Epithelial cell of esophagus (primary cell): ENCODE measurements at places on chromosomes 6 and 20.

DNA sequence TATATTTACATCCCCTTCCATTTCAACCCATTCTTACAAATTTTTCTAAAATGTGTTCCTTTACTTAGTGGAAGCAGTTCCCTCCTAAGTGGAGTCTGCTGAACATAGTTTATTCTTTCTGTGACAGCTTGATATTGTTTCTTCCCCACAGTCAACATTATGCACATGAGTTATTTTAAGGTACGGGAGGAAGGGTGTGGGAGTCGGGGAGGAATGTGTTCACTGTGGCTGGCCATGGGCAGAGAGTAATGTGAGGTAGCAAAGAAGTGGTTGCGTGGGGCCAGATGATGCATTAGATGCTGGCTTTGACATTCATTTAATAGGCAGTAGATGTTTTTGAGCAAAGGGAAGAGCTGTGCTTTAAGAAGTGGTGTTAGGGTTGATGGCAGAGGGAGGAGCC, 98.5 kb downstream of the ARMC2 start:
- peak; percentile 33 for DNase-seq

DNA sequence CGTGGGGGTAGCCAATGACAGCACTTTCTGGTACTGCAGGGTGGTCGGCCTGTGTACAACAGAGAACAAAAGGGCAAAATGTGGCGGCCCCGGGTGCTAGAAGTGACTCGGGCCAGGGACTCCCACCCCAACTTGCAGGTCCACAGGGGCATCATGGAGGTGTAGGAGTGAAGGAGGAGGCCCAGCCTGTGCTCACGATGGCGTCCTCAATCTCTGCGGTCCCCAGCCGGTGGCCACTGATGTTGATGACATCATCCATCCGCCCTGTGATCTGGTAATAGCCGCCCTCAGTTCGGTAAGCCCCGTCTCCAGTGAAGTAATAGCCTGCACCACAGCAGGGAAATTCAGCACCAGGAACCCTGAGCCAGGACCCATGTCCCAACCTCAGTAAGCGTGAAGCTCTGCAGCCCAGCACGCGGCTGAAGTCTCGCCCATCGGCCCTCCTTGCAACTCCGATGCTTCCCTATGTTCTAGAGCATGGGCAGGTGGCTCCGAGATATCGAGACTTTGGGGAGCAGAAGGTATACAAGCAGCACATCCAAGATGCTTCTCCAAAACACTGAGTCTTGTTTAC, 20.2 kb upstream of the APMAP start:
- no peak for DNase-seq

DNA sequence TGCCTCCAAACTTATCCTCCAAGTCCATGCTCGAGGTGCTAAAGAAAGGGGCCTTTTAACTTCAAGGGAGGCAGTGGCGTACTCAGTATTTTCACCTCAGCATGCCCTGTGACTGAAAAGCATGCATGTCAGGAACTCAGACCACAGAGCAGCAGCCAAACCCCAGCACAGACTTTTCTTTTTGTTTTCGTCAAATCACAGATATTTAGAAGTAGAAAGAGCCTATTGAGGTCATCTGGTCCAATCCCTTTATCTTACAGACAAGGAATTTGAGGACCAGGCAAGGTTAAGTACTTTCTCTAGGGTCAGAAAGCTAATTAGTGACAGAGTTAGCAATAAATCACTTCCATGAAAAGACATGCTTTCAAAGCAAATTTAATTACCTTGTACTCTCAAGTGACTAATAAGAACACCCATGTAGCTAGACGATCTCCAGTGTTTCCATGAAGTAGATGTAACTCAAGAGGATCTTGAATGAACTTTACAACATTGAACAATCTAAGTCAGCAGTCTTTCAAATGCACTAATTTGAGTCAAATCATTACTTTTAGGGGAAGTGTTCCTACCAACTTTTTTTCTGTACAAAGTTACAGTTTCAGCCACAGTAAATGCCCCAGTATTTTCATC, 35.9 kb downstream of the MOXD1 start:
- no peak for DNase-seq

GRCh38 chr20:39282619-39283092, 320.5 kb downstream of the DHX35 start:
- no peak for DNase-seq

GRCh38 chr6:73796881-73797280, 100.9 kb downstream of the CD109 start:
- no peak for DNase-seq

DNA sequence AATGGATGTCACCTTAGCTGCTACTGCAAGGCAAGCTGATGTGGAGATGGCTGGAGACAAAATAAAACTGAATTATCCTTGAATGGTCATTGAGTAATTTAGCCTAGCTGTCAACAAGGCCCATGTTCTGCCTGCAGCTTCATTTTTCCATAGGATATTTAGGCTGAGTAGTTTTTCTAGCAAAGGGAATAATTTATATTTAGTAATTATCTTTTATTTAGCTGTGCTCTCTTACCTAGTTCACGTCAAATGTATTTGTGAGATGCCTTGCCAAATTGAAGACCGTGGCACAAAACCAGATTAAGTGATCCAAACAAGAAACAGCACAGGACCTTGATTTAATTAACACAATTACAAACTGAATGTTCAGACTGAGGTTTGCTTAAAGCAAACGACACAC, 77.4 kb upstream of the CEP162 start:
- no peak for DNase-seq

DNA sequence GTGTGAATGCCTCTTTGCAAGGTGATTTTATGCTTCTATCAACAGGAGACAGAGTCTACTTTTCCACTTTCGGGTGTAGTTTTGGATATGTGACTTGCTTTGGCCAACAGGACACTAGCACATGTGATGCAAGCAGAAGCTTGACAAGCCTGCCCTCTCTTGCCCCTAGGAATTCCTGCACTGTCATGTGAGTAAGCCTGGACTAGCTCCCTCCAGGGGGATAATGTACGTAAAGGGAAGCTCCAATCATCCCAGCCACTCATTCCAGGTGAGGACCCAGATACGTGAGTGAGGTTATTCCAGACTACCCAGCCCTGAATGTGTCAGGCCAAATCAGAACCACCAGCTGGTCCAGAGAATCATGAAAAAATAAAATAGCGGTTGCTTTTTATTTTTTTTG, 33.3 kb downstream of the BEND3 start:
- DNase-seq = peak; percentile 74

DNA sequence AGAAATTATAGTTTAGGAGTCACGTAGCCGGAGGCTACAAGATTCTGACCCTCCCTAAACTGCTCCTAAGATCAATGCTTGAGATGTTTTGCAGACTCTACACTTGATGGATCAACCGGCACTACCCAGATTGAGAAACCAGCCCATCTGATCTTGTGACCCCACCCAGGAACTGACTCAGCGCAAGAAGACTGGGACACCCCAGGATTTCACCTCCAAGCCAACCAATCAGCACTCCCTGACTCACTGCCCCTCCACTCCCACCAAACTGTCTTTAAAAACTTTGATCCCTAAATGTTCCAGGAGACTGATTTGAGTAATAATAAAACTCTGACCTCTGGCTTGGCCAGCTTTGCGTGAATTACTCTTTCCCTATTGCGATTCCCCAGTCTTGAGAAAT, 99.8 kb downstream of the OPRM1 start:
- peak; percentile 69 for DNase-seq

DNA sequence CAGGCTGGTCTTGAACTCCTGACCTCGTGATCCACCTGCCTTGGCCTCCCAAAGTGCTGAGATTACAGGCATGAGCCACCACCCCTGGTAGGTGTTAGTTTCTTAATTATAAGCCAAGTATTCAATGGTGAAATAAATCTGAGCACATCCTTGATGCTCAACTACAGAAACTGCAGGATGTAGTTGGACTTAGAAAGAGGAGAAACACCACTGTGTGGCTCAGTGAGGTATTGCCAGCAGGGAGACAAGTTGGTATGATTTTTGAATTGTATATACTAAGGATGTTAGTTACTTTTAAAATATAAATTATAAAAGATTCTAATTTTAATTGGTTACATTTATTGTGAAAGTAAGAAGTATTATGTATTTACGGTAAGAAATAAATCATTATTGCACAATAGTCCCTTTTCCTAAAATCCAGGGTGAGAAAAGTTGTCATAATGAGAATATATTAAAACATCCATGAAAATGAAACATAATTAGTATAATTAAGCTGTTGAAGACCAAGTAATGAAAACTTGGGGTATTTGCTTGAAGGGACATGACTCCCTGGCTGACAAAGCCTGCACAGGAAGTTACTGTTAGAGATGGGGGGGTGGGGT, 17.6 kb downstream of the SLC18B1 start:
- DNase-seq = peak; percentile 46

GRCh38 chr6:109781001-109781400, 89.9 kb downstream of the FIG4 start:
- DNase-seq = no peak

DNA sequence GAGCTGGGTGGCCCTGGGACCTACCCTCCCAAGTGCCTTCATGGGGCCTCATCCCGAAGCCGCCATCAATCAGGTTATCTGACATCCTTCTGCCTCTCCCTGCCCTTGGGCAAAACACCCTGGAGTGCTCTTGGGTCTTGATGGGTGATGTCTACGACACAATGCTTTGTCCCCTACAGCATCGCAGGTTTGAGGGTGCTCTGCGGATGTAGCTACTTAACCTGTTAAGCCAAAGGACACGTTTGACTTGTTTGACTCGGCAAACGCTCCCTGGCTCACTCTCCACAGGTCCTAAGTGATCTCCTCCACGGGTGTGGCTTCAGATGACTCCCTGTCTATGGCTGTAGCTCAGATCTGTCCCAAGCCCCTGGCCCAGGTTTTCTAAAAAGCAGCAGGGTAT, 35.6 kb downstream of the TBC1D7 start:
- DNase-seq = no peak

DNA sequence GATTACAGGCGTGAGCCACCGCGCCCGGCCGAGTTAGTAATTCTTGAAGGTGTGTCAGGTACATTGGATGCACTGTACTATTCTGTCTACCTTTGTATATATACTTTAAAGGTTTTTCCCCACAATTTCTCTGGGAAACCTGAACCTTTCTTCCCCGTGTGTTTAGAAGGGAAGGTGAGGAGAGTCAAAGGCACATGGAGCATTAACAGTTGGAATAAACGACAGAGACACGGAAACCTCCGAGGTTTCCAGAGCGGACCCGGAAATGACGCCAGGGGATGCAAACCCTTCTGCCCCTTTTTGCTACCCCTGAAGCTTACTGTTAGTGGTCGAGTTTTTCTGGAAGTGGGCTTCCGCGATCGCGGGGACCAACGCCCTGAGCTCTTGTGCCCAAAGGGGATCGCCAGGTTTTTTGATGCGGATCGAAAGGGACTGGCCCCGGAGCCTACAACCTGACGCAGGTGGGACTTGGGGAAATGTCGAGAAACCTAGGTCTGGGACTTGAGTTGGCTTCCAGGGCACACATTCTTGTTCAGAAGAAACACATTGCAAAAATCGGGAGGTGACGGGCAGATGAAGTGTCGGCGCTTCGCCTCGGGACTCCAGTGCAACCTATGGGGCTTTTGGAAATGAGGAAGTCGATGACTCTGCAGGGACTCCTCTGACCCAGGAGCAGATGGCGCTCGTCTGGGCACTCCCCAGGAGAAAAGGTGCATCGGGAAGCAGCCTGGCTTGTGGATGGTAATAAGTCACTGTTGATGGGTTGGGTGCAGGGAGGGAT, 218.2 kb downstream of the OR2B2 start:
- DNase-seq = peak; percentile 70

GRCh38 chr6:149026530-149026942, 279.7 kb downstream of the UST start:
- peak; percentile 80 for DNase-seq

GRCh38 chr6:141540207-141540606, 592.5 kb upstream of the GJE1 start:
- no peak for DNase-seq

GRCh38 chr20:1938464-1939269, 43.5 kb downstream of the SIRPA start:
- DNase-seq = no peak

DNA sequence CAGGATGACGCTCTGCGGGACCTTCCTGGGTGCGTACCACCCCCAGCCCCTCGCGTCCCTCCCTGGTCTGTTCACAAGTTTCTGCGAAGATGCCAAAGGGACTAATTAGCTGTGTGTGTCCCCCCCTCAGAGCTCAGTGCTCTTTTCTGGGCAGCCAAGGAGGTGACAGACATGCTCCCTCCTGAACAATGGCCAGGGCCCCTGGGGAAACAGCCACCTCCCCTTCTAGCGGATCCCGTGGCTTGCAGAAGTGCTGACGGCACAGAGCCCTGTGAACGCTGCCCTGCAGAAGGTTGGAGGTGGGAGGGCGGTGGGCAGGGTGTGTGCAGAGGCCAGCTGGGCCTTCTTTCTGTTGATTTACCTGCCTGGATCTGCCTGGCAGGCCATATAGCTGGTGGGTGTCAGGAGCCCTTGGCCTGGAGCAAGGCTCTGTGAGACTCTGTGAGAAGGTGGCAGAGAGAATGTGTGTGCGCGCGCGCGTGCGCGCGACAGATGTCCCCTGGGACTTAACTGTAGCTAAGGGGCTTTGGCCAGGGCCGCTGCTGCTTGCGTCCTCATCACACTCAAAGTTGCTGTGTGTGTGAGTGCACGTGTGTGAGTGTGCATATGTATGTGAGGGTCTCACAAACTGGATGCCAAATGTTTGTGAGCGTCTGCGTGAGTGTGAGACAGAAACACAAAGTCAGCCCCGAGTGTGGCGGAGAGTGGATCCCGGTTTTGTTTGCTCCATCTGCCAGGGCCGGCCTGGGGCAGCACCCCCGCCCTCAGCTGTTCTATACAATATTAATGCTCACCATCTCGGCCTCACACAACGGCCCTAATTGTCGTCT, 3.5 kb upstream of the MYT1 start:
- no peak for DNase-seq

- DNase-seq = no peak
Observed at GRCh38 chr20:25339608-25340007, 51.0 kb downstream of the ABHD12 start.

- DNase-seq = no peak
Observed at GRCh38 chr6:13235339-13235738, 93.0 kb downstream of the TBC1D7 start.

DNA sequence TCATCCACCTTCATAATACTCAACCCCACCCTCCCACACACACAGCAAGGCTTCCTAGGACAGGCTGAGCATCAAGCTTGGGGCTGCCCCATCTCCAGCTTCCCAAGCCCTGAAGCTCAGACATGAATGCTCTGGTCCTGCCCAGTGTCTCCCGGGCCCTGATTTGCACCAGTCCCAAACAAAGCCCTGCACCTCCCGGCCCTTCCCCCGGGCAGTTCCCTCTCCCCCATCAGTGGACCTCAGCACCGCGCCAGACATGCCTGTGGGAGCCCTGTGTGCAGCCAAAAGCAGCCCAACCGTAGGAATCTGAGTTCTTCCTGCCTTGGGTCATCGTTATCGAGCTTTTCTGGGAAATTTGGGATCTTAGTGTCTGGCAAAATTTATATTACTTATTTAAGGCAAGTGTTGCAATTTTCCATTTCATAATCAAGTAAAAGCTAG, 63.5 kb downstream of the THBS2 start:
- no peak for DNase-seq
